ENCODE measurements at places on chromosomes 1 and 21. TPM values are rescaled to one million over a fixed set of nuclear protein-coding genes. Genes with fewer than 3 reads are reported as not detected.

DNA sequence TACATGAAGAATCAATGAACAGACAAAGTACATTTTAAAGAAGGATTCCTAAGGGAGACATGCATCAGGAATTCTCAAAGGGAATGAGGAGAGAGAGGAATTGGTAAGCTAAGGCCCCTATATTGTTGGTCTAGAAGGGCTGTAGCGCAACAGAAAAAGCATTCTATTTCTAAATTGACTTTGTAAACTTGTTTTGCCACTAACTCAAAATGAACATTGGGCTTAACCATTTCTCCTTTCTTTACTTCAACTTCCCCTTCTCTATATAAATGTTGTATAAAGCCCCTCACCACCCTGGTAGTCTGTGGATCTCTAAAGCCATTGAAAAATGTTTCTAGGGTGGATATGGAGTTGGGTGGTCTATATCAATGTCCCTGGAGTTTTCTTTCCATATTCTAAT lies 20.4 kb upstream of the OR6N2 start:
- H3K27me3 ChIP-seq, result no peaks in the 10 kb centered on the region
- no peaks in the 10 kb centered on the region for H3K4me1 ChIP-seq
- no peaks in the 10 kb centered on the region for H3K36me3 ChIP-seq
- no peak overlapping the region for H3K4me3 ChIP-seq

DNA sequence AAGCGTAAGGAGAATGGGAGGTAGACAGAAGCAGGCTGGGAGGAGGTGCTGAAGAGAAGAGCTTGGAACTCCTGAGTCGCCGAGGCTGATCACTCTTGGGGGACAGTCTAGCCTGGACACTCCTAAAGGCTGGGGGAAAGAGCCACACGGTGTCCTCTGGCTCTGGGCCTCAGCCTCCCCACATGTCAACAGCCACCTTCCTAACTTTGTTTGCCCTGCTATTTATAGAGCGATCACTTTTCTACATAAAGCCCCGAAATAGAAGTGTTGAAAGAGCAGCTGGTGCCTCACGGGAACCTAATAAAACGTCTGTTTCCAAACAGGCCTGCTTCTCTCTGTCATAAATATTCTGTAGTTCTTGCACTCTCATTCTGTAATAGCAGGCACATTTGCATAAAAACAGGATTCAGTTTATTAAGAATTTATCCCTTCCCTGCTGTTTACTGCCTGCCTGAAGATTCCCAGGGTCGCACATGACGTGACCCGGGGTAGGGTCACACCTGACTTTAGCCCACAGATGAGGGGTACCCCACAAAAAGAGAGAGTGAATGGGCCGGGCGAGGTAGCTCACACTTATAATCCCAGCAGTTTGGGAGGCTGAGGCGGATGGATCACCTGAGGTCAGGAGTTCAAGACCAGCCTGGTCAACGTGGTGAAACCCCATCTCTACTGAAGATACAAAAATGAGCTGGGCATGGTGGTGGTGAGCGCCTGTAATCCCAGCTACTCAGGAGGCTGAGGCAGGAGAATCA lies 212.5 kb downstream of the TOMM20 start:
- no peak overlapping the region for H3K27ac ChIP-seq
- H3K4me3 ChIP-seq, result no peak overlapping the region
- no peaks in the 10 kb centered on the region for H3K27me3 ChIP-seq
- no peaks in the 10 kb centered on the region for H3K36me3 ChIP-seq
- DNase-seq, result no peak
- peaks cover 2% of the 10 kb centered on the region for H3K4me1 ChIP-seq

- no peaks in the 10 kb centered on the region for H3K36me3 ChIP-seq
- peak; percentile 47 for DNase-seq
- no peaks in the 10 kb centered on the region for H3K27me3 ChIP-seq
- peak overlapping the region; percentile 12 for H3K27ac ChIP-seq
- no peaks in the 10 kb centered on the region for H3K4me1 ChIP-seq
- H3K4me3 ChIP-seq, result no peak overlapping the region
These were observed 110.2 kb upstream of the APP start for GRCh38 chr21:26280775-26281174.

GRCh38 chr1:86871001-86871400 lies 42.9 kb downstream of the SELENOF start:
- no peaks in the 10 kb centered on the region for H3K27me3 ChIP-seq
- no peak overlapping the region for H3K27ac ChIP-seq
- no peak overlapping the region for H3K4me3 ChIP-seq

DNA sequence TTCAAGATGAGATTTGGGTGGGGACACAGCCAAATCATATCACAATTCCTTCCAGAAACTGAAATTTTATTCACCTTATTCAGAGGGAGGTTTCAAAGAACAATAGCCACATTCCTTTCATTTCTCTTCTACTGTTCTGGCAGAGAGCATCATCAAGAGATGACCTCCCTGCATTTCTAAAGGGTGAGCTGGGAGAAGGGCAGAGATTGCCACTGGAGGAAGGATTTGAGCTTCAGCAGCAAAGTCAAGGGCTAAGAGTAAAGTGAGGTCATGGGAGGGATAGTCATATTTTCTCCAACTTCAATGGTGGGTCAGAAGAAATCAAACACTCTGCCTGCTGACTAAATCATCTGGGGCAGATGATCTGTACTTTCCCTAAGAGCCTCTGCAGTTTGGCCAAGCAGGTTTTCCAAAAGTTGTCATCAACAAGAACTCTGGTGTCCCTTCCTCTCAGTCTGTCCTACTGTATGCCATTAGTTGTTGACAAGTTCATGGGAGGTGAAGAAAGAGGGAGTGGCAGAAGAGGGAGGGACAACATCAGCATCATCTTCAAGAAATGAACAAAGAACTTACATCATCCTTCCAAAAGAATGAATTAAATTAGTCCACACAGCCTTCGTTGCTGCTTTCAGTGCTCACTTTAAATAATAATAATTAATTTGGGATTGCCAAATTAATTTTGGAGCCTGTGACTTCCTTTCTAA lies 298.3 kb downstream of the ASTN1 start:
- H3K27ac ChIP-seq, result no peak overlapping the region
- no peaks in the 10 kb centered on the region for H3K36me3 ChIP-seq
- no peaks in the 10 kb centered on the region for H3K4me1 ChIP-seq
- no peaks in the 10 kb centered on the region for H3K27me3 ChIP-seq
- no peak for DNase-seq

HFM1 gene
- total RNA-seq, result 3.2 TPM

IFNGR2 gene
- 41.9 TPM for total RNA-seq

USH2A gene
- total RNA-seq, result 3.1 TPM

All from endodermal cell (in vitro differentiated cells).